SK-MEL-5 (cell line): ENCODE measurements at places on chromosomes 16 and 17.

DNA sequence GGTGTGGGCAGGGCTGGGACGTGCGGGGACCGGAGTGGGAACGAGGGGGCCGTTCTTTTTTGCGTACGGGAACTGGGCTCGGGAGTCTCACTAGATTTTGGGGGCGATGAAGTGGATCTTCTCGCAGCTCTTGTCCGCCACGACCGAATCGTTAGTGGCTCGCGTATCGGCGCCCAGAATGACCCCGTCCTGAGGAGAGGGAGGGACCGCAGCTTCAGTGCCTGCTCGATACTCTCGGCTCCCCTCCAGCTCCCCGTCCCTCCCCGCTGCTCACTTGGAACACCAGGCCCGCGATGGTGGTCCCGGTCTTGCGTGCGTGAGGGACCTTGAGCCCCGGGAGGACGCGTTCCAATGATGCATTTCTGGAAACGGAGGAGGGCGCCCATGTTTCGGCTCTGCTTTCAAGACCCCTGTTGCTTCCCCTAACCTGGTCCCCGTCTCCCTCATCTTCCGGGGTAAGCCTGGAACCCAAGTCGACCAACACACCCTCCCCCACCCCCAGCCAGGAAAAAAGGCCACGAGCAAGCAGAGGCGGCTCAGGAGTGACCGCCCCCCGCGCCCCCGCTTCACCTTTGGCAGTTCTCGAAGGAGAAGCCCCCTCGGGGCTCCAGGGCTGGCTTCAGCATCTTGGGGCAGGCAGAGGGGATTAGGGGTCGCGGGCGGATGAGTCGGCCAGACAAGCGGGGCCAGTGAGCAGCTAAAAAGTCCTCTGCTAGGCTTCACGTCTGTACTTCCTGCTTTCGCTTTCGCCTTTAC lies at the start of gene PSMB10:
Gene PSMB10, minus strand, starts transcription at position 727 of the 756 bp plus-strand sequence. Its CDS starts 101 bp downstream, at position 626.
- DNase-seq = peak; percentile 49

DNA sequence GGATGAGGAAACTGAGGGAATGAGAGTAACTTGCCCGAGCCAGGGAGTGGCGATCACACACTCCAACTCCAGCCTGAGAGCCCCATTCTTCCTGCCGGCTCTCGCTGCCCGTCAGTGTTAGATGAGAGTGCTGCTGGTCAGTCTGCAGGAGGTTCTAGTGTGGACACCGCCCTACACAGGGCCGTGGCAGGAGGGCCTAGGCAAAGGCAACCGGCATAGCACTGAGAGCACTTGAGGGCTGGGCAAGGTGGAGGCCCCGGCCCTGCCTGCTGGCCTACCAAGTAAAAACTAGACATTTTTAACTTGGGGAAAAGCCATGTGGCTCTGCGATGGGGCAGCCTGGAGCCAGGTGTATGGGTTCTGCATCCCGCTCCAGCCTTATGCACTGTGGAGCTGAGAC lies 354.8 kb downstream of the SEC14L1 start:
- DNase-seq = no peak

- DNase-seq = peak; percentile 15
Measured at GRCh38 chr16:56190677-56191155, 573 bp upstream of the GNAO1 start.

DNA sequence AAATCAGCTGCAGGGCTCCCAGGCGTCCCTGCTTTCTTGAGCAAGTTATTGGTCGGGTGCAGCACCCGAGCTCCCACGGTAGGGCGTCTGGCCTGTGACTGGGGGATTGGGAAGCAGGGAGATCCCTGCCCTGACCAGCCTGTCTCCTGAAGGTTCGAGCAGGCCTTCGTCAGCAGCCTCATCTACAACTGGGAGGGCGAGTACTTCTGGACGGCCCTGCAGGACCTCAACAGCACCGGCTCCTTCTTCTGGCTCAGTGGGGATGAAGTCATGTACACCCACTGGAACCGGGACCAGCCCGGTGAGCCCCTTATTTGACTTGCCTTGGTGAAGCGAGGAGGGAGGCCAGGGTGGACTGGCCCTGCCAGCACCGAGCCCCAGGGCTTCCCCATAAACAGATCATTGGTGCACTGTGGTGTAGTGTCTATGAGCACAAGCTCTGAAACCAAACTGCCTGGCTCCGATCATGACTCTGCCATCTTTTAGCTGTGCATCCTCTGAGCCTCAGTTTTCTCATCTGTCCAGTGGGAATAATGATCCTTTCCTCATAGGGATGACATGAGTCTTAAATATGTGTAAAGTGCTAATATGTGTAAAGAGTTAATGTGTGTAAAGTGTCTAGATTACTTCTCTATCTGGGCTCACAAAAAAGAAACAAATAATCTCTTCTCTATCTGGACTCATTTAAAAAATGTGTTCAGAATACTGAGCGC lies 48.9 kb downstream of the MRC2 start:
- DNase-seq = no peak

- no peak for DNase-seq
Measured at GRCh38 chr17:63069245-63069644, 103.2 kb downstream of the TANC2 start.

- DNase-seq = no peak
Measured at GRCh38 chr17:82944990-82945389, 105.2 kb upstream of the ZNF750 start.

DNA sequence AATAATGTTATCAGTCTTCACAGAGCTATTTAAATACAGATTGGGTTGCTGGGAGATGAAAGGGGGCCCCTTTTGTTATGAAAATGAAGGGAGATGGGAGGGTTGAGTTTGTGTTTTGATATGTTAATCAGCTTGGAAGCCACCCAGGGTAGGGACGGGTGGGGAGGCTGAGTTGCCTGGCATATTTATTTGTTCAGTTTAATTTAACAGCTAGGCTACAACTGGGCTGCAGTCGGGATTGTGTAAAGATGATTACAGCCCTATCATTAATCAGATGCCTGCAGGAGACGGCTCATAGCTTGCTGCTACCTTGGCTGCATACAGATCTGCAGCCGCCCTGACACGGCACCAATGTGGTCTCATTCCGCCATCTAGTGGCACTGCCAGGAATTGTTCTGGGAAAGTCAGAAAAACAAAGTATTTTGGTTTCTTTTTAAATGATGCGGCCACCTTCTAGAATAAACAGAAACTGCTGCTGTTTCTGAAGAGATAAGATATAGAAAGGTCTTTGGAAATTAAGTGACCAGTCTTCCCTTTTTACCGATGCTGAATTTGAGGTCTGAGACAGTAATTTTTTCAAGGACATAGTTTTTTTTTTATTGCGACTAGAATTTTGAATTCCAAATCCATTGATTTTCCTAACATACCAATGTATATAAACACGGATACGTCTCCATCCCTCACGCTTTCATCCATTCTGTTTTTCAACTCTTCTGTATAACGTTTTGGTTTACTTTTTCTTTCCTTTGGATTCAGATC lies 458.0 kb upstream of the ASIC2 start:
- DNase-seq = peak; percentile 65
